ENCODE measurements at places on chromosomes 12 and 14.

GRCh38 chr14:60254176-60254575, 5.2 kb downstream of the PPM1A start:
- no peak for DNase-seq

DNA sequence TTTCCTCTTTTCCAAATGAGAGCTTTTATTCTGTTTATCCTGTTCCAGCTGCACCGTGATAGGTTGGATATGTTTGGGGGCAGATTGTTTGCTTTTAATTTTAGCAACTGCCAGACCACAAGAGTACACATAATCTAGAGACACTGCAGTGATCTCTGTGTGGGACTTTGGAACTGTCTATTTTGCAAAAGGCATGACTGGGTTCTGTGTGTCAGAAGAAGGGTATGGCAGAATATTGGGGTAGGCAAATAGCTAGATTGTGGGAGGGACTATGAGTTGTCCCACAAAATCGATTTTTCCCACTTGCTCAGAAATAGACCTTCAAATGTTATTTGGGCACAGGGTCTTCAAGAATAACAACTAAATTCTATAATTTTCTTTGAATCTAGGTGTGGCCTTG, 275.9 kb upstream of the KITLG start:
- DNase-seq, result no peak

DNA sequence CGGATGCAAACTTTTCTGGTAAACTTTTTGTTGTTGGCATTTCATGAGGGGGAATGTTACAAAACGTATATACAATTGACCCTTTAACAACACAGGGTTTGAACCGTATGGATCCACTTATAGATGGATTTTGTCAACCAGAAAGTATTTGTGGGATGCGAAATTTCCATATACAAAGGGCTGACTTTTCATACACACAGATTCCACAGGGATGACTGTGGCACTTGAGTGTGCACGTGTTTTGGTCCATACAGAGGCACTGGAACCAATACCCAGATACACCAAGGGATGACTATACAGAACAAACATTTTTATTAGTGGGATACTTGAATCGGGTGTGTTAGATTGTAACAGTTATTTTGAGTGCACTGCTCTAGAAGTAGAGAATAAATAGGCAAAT, 29.8 kb upstream of the CCT2 start:
- no peak for DNase-seq

- no peak for DNase-seq
These were observed 13.7 kb downstream of the APPL2 start for GRCh38 chr12:105222284-105222655.

DNA sequence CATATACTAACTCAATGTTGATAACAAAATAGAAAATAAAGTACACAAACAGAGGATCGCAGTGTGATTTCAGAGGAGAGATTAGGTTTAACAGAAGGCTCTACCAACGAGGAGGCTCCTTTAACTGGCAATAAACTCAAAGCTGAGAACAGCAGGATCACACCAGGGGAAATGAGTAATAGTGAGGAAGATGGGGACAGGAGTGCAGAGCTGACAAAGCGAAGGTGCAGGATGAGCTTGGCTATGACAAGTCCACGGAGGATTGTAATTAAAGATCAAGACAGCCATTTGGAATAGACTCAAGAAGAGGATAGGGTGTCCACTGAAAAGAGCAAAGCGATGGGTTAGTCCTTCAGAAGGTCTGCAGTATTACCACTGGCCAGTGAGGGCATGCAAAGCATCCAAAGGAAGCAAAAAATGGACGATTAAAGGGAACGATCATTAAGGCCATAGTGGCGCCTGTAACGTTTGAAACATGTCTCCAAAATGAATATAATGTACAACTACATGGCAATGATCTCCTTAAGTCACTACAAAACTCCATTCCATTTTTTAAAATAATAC, 85.3 kb downstream of the GRIN2B start:
- DNase-seq, result no peak

- no peak for DNase-seq
These were observed 5.0 kb upstream of the KRT4 start for GRCh38 chr12:52818887-52819420.

GRCh38 chr14:63901434-63902085, 48.8 kb downstream of the SYNE2 start:
- DNase-seq, result no peak

GRCh38 chr12:121038861-121039668, at the start of gene OASL:
TSS of gene OASL (minus strand) at chr12:121039246. CDS start at chr12:121038971, 275 bp downstream.
- DNase-seq, result no peak

DNA sequence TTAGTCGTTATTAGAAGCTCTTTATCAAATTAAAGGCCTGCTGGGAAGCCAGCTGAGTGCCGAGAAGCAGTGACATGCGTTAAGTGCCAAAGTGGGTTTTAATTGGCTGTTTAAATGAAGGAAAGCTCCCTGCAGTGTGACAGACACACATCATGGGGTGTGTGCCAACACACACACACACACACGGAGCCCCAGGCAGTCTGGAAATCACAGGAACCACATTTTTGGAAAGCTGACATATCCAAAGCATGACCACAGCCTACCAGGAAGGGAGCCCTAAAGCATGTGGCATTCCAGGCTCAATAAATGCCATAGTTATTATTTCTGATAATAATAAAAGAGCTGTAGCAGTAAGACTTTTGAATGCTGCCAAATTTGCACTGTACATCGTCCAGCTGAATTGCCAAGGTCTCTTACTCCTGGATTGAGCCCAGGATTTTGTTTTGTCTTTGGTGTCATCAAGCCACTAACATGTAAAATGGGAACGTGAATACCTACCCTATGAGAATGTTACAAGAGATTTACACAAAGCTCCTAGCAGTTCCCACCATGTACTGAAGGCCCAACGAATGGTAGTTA, 135.1 kb downstream of the TMEM30B start:
- DNase-seq, result no peak

GRCh38 chr14:70881549-70882177, 25.6 kb upstream of the PCNX1 start:
- DNase-seq, result no peak

GRCh38 chr12:253116-253831, 9.4 kb downstream of the SLC6A13 start:
- no peak for DNase-seq

GRCh38 chr14:48703728-48704467, 882.3 kb downstream of the RPS29 start:
- no peak for DNase-seq

- DNase-seq, result no peak
These were observed 495.5 kb downstream of the MDGA2 start for GRCh38 chr14:47179906-47180305.

Measured in nephron progenitor cell (in vitro differentiated cells).